ENCODE measurements at places on chromosomes 2 and 18.

DNA sequence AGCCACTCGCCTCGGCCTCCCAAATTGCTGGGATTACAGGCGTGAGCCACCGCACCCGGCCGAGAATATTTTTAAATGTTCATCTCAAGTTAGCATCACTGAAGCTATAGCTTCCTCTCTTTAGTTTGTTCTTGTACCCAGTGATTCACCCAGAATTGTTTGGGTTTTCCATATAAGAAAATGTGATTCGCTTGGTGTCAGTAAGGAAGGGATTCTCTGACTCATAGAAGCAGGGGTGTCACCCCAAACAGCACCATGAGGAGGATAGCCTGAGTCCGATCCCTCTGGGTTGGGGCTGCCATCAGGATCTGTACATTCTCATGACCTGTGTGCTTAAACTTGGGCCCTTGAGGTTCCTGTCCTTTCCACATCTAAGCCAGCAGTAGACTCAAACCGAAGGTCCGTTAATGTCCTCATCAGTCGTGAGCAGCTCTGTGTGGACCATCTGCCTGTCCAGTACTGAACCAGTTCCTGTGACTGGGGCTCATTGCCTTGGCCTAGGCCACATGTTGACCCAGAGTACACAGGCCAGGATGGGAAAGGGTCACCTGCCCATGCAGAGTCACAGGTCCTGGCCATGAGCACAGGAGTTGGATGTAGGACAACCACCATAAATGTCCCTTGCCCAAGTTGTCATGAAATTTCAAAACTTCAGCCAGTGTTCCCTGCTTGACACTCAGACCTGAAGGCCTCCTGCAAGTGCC lies 311.9 kb downstream of the GBX2 start:
- DNase-seq, result no peak

GRCh38 chr2:42937171-42937875 lies 144.9 kb upstream of the HAAO start:
- DNase-seq, result no peak

GRCh38 chr18:79944126-79944731 lies 7.2 kb downstream of the SLC66A2 start:
- peak; percentile 77 for DNase-seq

DNA sequence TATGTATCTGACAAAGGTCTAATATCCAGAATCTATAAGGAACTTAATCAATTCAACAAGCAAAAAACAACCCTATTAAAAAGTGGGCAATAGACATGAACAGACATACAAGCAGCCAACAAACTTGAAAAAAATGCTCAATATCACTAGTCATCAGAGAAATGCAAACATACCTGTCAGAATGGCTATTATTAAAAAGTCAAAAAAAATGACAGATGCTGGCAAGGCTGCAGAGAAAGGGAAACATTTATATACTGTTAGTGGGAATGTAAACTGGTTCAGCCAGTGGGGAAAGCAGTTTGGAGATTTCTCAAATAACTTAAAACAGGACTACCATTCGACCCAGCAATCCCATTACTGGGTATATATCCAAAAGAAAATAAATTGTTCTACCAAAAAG lies 21.6 kb downstream of the SESTD1 start:
- DNase-seq, result no peak

GRCh38 chr2:120763508-120763907 lies 27.8 kb downstream of the GLI2 start:
- DNase-seq, result no peak

GRCh38 chr18:50790241-50790640 lies 29.6 kb downstream of the MRO start:
- DNase-seq, result no peak

DNA sequence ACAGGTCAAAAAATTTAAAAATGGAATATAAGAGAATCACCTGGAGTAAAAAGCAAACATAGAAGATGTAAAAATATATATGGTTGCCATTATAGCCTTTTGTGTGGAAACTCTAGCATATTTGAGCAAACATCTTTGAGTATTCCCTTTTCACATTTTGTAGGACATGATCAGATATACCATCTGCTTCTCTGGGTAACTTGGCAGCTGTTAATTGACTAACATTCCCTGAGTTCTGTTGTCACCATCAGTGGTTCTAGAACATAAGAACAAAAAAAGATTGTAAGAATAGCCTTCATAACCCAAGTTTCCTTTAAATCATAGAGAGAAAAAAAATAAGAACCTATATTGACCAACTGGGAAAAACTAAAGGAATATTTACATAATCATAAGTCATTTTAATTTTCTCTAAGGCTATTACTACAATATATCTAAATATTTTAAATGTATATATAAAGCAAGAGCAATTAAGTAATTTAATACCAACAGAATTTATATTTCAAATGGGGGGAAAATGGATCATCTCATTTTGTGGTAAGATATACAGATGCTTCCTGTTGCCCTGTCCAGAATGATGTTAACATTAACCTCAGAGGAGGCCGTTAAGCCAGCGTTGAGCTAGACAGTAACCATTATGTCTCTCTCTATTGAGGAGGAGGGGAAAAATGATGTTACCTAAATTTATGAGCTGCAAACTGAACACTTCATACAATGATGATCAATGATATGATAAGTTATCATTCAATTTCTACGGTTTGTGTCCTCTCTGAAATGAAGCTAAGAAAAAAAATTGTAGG lies 9.8 kb upstream of the INO80D start:
- DNase-seq, result no peak

GRCh38 chr2:71801556-71801955 lies 346.1 kb downstream of the CYP26B1 start:
- no peak for DNase-seq

DNA sequence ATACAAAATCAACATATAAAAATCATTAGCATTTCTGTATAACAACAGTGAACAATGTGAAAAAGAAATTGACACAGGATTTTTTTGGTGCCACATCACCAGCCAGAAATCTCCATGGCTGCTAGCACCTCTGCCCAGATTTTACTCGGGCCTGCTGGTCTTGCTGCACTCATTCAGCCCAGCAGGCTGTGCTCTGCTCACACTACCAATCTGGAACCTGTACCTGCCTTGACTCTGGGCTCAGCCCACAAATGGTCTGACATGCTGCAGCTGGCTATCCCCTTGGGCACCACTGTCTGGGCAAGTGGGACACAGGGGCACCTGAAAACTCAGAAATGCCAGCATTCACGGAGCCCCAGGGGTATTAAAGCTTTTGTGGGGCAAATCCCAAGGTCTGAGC lies 392.5 kb upstream of the NRXN1 start:
- no peak for DNase-seq

DNA sequence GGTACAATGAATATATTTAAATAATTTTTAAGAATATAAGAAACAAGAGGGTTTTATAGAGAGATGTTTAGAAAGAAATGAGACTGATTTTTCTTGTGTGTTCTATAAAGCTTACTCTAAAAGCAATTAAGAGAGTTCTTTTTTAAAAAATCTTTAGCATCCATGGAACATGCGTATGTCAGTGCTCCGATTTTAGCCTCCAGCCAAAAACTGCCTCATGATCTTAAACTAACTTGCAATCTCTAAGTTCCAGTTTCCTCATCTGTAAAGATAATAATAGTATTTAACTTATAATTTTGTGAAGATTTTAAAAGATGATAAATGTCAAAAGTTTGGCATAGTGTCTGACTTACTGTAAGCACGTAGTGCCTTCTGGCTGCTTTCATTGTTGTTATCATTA lies 448.7 kb downstream of the EPHA4 start:
- DNase-seq, result no peak

DNA sequence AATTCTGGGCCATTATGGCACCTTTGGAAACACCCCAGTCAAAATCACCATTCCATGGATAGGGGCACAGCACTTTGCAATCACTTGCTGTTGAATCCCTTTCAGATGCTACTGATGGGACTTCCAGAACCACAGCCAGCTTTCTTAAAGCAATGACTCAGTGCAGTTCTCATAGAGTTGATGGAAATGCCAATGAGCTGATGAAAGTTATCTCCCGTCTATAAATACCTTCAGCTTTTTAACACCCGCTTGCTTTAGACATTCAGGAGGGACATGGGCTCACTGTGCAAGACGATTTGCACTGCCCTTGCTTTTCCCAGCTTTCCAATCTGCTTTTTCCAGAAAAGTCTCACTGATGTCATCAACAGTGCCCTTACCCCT lies 66.7 kb upstream of the RPL31 start:
- DNase-seq, result no peak

DNA sequence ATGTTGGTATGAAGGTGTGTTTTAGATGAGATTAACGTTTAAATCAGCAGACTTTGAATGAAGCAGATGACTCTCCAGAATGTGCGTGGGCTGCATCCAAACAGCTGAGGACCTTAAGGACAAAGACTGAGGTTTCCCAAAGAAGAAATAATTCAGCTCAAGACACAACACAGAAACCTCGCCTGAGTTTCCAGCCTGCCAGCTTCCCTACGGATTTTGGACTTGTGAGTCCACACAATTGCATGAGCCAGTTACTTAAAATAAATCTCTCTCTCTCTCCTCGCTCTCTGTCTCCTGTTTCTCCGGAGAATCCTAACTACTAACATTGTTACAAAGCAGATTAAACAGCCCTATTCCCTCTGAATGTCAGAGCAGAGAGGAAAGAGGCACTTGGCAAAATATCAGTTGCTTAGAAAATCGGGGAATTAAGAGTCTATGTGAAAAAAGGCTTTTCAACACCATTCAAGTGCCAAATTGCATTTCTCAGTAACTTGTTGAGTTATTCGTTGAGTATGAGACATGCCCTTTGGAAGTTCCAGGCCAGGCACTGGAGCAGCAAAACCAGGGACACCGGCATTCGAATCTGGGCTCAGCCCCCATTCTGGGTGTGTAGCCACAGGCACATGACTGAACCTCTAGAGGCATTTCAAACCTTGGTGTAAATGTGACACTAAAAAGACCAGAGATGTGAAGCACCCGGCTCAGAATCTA lies 174.6 kb upstream of the PID1 start:
- no peak for DNase-seq

DNA sequence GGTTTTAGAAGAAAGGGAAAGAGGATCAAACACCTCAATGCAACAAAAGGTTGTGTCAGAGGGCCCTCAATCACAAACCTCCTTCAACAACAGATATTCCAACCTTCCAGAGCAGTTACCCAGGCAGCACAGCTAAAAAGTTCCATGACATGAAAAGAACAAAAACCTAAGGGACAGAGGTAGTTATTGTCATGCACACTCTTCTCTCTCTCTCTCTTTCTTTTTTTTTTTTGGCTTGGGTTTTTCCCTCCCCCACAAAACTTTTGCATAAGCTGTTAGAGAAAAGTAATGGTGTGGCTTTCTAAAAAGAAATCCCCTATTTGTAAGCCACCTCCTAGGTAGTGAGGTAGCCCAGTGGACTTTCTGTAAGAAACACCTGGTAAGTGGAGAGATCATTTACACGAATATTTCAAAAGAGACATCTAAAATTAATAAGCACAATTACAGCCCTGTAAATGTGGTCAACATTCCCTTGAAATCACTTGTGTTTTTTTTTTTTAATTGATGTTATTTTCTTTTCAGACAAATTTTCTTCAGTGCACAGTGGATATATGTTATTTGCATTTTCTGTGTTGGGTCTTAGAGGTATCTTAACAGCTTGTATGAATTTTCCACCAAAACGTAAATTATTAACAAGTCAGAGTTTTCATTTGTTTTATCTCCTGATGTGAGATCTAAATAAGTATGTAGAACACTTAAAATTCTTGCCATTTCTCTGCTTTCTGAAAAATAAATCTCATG lies 48.4 kb downstream of the ZEB2 start:
- no peak for DNase-seq

- no peak for DNase-seq
Measured at GRCh38 chr2:43593254-43593653, 2.6 kb downstream of the THADA start.

- DNase-seq, result no peak
Measured at GRCh38 chr2:133110201-133110600, 440.2 kb upstream of the LYPD1 start.

DNA sequence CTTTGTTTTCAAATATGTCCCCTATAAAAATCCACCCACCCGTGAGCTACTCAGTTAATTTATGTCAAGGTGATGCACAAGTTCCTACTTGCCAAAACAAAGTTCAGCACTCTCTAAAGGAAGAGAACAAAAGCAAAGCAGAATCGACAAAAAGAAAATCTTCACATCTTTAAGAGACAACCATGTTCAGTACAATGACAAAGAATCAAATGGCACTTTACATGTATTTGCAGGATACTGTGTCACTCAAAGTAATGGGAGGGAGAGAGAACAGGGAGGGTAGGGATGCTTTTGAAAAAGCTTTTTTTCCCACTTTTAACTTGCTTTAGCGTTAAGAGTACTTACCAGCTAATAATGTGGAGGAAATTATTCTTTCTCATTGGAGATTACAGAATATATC lies 39.0 kb upstream of the FAM237A start:
- DNase-seq, result no peak

DNA sequence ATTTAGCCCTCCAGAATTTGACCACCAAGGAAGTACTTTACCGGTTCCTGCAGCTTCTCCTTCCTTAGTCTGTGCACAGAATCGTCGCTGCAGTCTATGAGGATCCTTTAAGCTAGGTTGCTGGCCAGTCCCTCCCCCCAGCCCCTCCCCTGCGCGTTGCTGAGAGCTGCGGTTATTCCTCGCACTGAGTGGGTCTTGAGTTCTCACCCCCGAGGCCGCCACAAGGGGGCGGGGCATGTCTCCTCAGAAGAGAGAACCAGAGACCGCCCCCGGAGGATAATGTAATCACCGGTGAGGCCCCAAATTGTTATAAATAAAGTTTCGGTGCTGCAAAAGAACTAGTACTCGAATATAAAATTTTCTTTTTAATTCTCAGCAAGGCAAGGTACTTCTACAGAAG lies 1184.9 kb upstream of the CDH2 start:
- peak; percentile 12 for DNase-seq

- DNase-seq, result no peak
Measured at GRCh38 chr2:128391679-128392078, 73.0 kb upstream of the HS6ST1 start.

- DNase-seq, result no peak
Measured at GRCh38 chr2:112803691-112804521, 19.6 kb upstream of the IL1A start.

DNA sequence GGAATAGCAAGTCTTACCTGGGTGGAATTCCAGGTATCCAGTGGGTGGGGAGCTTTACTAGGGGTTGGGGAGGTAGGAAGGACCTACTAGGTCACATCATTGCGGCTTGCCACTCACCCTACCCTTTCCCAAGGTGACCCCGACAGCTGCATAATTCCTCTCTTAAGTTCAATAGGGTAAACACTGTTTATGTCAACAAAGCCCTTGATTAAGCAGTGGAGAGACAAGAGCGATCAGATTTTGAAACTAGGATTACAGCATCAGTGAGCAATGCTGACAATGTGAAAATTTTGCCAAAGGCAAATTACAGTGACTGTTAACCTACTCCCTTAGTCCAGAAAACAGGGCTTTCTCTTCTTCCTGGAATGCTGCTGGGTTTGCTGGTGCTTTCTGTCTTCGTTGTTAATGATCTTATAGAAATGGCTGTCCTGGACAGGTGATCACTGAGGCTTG lies 14.5 kb downstream of the SLC19A3 start:
- no peak for DNase-seq

DNA sequence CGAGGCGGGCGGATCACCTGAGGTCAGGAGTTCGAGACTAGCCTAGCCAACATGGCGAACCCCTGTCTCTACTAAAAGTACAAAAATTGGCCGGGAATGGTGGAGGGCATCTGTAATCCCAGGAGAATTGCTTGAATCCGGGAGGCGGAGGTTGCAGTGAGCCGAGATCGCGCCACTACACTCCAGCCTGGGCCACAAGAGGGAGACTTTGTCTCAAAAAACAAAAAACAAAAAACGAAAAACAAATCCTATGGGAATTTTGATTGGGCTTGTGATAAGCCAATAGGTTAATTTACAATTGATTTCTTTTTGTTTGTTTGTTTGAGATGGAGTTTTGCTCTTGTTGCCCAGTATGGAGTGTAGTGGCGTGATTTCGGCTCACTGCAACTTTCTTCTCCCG lies 24.2 kb upstream of the TOGARAM2 start:
- DNase-seq, result no peak

GRCh38 chr2:205792908-205793307 lies 110.6 kb downstream of the NRP2 start:
- no peak for DNase-seq

Measured in Jurkat, Clone E6-1 (cell line).